Mesothelial cell of epicardium (in vitro differentiated cells): ENCODE measurements at places on chromosomes 5 and 9. TPM values are rescaled to one million over a fixed set of nuclear protein-coding genes. Genes with fewer than 3 reads are reported as not detected.

STK32A gene
- 3.3 to 6.3 TPM (median 3.5 TPM) in 3 replicates for total RNA-seq

PCDHB13 gene
- 7.8 to 8.0 TPM (median 8.0 TPM) in 3 replicates for total RNA-seq

DBH gene
- not detected in 3 replicates for total RNA-seq

SOX30 gene
- not detected in 3 replicates for total RNA-seq

DNA sequence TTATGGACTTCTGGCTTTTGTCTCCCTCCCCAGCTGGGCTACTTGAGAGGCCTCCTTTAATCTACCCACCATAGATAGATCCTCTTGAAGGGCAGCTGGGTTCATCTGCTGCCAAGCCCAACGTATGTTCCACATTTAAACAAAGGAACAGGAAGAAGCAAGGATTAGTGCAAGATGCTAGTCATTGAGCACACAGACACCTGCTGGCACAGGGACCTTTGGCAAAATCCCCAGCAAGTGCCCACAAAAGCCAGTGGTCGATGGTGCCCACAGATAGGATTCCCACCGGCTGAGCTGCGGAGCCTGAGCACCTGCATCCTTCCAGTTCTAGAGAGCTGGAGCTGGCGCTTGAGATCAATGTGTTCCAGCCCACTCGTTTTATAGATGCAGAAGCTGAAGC lies 57.7 kb upstream of the SHB start:
- no peak overlapping the region for H3K4me3 ChIP-seq
- no peaks in the 10 kb centered on the region for H3K36me3 ChIP-seq
- peaks cover 12% of the 10 kb centered on the region for H3K27me3 ChIP-seq
- H3K4me1 ChIP-seq, result peaks cover 2% of the 10 kb centered on the region
- H3K27ac ChIP-seq, result no peak overlapping the region

DNA sequence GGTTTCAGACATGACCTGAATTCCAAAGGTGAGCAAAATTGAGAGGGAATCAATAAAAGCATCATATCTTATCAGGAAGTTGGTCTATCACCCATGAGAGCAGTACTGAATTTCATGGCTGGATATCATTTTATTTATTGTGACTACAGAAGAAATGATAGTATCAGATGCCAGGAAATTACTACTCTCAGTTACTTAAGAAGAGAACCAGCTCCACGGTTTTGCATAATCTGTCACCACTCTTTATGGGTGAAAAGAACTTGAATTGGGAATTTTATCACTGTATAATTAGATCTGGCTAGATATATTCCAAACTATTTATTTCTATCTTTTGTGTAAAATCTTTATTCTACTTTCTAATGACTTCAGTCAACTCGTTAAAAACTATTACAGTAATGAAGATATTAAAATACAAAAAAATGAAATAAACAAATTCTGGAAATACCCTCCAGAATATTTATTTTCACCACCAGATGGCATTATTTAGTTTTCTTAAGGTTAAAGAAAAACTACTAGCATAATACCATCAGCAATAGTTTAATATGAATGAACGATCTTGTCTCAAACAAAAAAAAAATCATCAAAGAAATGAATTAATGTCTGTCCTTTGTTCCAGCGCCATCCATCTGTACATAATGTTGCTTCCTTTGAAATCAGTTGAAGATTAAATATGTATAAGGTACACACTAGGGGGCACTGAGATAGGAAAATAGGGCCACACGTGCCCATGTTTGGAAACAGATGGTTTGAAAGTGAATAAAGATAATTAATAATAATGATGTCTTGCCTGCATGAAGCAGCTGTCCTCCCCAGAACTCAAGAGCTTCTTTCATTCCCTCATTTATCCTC lies 84.7 kb upstream of the SLCO6A1 start:
- no peak for DNase-seq
- H3K27ac ChIP-seq, result no peak overlapping the region
- H3K27me3 ChIP-seq, result no peaks in the 10 kb centered on the region
- no peak overlapping the region for H3K4me3 ChIP-seq

- no peak overlapping the region for H3K4me3 ChIP-seq
- peaks cover 15% of the 10 kb centered on the region for H3K36me3 ChIP-seq
- no peak overlapping the region for H3K27ac ChIP-seq
- no peaks in the 10 kb centered on the region for H3K27me3 ChIP-seq
Observed at GRCh38 chr9:81629440-81629839, 59.9 kb downstream of the TLE1 start.

DNA sequence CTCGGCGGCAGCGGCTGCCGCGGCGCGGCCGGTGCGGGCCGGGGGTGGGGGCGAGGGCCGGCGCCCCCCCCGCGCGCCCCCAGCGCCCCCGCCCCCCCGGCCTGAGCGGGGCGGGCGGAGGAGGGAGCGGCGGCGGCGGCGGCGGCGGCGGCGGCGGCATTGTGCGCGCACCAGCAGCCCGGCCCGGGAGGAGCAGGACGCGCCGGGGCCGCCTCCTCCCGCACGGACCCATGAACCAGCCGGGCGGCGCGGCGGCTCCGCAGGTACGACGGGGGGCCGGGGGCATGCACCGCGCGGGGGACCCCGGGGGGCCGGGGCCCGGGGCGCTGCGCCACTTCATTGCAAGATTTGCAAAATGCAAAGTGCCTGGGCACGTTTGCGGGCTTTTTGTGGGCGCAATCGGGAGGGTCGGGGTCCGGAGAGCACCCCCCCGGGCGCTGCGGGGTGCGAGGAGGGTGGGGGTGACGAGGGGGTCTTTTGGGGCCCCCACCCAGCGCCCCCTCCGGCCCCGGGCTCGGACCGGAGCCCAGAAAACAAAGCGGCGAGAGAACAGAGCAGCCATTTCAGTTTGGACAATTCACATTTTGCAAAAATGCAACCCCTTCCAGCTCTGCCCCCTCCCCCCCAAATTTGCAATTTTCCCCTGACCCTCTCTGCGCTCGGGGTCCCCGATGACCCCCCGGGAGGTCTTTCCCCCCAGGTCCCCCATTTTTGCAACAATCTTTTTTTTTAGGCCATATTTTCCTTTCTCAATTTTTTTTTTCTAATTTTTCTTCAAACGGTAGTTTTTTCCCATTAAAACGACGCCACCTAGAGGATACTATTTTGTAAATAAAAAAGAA lies at the start of gene ZNF618:
ZNF618 (plus strand) TSS at position 159 of the 842 bp plus-strand sequence; CDS start at position 231, 72 bp downstream.
- H3K27me3 ChIP-seq, result no peaks in the 10 kb centered on the region
- H3K4me3 ChIP-seq, result peak within 1 kb of the TSS; percentile 92
- DNase-seq, result peak; percentile 34
- H3K4me1 ChIP-seq, result peaks cover 36% of the 10 kb centered on the region

DNA sequence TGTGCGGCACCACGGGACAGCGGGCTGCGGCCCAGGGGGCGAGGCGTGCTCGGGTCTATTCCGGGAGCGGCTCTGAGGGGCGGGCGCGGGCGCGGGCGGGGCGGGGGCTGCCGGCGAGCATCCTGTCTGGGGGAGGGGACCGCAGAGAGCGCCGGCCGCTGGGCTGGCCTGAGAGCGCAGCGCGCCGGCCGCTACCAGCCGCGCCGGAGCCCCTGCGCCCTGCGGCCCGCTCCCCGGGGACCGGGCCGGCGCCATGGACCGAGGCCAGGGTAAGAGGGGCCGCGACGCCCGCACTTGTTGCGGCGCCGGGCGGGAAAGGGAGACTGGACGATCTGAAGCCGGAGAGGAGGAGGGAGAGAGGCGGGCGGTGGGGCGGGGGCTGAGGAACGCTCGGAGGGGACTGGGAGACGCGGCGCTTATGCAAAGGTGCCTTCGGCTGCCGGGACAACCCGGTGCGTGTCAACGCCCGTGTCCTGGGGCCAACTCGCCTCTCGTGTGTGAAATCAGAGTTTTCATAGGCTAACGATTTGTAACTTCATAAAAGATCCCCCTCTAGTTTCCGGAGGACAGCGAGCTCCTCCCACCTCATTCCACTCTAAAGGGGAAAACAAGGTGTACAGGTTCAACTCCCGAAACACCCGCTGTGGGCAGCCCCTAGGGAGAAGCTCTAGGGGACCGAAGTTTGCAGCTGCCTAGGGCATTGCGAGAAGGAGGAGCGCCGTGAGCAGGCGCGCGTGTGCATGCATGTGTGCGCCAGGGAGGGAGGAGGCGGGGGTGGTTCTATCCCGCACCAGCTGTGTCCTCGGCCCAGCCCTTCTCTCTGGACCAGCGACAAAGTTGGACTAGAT lies at the start of gene AFAP1L1:
AFAP1L1 (plus strand) TSS at position 144 of the 848 bp plus-strand sequence; CDS start at position 254, 110 bp downstream.
- peak within 1 kb of the TSS; percentile 30 for H3K27ac ChIP-seq
- H3K36me3 ChIP-seq, result peaks cover 3% of the 10 kb centered on the region
- H3K27me3 ChIP-seq, result peaks cover 68% of the 10 kb centered on the region
- peaks cover 7% of the 10 kb centered on the region for H3K4me1 ChIP-seq
- H3K4me3 ChIP-seq, result peak within 1 kb of the TSS; percentile 85
- DNase-seq, result peak; percentile 27

- no peak for DNase-seq
- H3K27me3 ChIP-seq, result no peaks in the 10 kb centered on the region
- peak overlapping the region; percentile 97 for H3K27ac ChIP-seq
- H3K36me3 ChIP-seq, result no peaks in the 10 kb centered on the region
Observed at GRCh38 chr9:90432951-90433350, 209.7 kb downstream of the DIRAS2 start.

GRCh38 chr5:107806271-107806670 lies 135.5 kb upstream of the EFNA5 start:
- H3K27ac ChIP-seq, result no peak overlapping the region
- no peak overlapping the region for H3K4me3 ChIP-seq
- H3K27me3 ChIP-seq, result no peaks in the 10 kb centered on the region
- DNase-seq, result no peak
- no peaks in the 10 kb centered on the region for H3K36me3 ChIP-seq

DNA sequence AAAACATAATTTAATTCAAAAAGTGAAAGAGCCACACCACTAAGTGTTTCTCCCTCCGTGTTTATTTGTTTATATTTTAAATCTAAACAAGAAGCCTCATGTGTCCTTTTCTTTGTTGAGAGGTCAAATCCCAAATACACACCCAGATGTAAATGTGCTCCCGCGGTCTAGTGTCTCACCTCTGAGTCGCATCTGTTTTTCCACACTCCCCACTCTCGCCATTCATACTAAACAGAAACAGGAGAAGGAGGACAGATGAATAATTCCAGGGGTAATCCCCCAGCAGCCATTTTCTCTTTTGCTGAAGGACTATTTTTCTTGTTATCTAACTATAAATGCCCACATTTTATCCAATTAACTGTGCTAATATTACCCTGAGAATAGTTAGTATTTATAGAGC lies 361.6 kb upstream of the RIOK2 start:
- H3K27me3 ChIP-seq, result peaks cover 9% of the 10 kb centered on the region
- DNase-seq, result no peak
- H3K36me3 ChIP-seq, result no peaks in the 10 kb centered on the region
- H3K4me3 ChIP-seq, result no peak overlapping the region
- H3K27ac ChIP-seq, result no peak overlapping the region
- H3K4me1 ChIP-seq, result no peaks in the 10 kb centered on the region

DNA sequence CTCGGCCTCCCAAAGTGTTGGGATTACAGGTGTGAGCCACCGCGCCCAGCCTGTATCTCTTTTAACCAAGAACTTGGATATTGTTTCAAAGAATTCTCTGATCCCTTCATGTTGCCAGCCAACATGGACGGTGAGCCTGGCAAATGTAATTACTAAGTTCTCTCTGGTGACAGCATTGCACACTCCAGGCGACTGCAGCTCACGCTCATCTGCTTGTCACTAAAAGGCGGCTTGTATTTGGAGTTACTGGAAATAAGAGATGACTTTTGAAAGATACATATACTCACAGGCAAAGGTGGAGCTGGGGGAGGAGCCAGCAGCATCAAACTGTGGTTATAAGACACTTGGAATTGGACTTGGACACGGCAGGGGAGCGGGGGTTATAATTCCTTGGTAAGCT lies 172.3 kb downstream of the SLIT3 start:
- peaks cover 29% of the 10 kb centered on the region for H3K4me1 ChIP-seq
- H3K36me3 ChIP-seq, result no peaks in the 10 kb centered on the region
- no peaks in the 10 kb centered on the region for H3K27me3 ChIP-seq
- no peak overlapping the region for H3K4me3 ChIP-seq
- no peak for DNase-seq

DNA sequence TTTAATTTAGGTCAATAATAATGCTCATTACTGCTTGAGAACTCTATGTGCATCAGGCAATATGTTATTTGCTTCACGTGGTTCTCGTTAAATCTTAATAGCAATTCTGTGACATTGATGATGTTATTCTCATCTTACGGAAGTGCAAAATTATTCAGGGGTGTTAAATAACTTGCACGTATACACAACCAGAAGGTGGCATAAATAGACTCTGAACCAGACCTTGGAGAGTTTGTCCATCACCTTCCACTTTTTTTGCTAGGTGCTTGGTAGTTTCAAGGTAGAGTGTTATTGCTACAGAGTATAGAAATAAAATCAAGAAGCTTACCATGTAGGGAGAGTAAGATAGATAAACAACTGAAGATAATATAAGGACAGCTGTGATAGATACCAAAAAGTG lies 23.6 kb upstream of the TNFAIP8 start:
- no peaks in the 10 kb centered on the region for H3K36me3 ChIP-seq
- DNase-seq, result no peak
- H3K27me3 ChIP-seq, result no peaks in the 10 kb centered on the region
- peaks cover 58% of the 10 kb centered on the region for H3K4me1 ChIP-seq

GRCh38 chr5:151663617-151664293 lies 23.0 kb downstream of the SPARC start:
- H3K27me3 ChIP-seq, result no peaks in the 10 kb centered on the region
- peaks cover 43% of the 10 kb centered on the region for H3K36me3 ChIP-seq
- H3K27ac ChIP-seq, result peak overlapping the region; percentile 88
- DNase-seq, result no peak
- H3K4me1 ChIP-seq, result peaks cover 42% of the 10 kb centered on the region
- H3K4me3 ChIP-seq, result no peak overlapping the region

GRCh38 chr5:55711507-55712022 lies 559 bp downstream of the SLC38A9 start:
- peak overlapping the region; percentile 98 for H3K4me3 ChIP-seq
- no peaks in the 10 kb centered on the region for H3K27me3 ChIP-seq
- peaks cover 26% of the 10 kb centered on the region for H3K36me3 ChIP-seq
- no peak for DNase-seq
- peaks cover 27% of the 10 kb centered on the region for H3K4me1 ChIP-seq

DNA sequence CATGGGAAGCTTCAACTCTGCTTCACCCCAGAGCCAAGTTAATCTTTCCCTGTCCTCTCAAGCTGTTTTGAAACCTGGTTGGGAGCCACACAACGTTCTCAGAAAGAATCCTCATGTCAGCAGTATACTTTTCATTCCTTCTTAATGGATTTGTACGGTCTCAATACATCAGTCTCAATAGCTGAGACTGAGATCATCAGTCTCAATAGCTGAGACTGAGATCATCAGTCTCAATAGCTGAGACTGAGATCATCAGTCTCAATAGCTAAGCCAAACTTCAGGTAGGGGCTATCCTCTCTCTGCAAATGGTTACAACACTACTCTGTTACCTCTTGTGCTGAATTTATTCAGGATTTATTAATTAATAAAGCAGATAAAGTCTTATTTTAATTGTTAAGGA lies 1317.4 kb upstream of the CDH9 start:
- H3K27me3 ChIP-seq, result no peaks in the 10 kb centered on the region
- H3K4me3 ChIP-seq, result no peak overlapping the region
- no peak overlapping the region for H3K27ac ChIP-seq
- H3K4me1 ChIP-seq, result peaks cover 5% of the 10 kb centered on the region
- H3K36me3 ChIP-seq, result peaks cover 9% of the 10 kb centered on the region
- no peak for DNase-seq
